ENCODE measurements at places on chromosomes 4 and X. TPM values are rescaled to one million over a fixed set of nuclear protein-coding genes. Genes with fewer than 3 reads are reported as not detected.

GRCh38 chr4:85402371-85402770 lies 72.6 kb upstream of the ARHGAP24 start:
- peak; percentile 22 for DNase-seq

GRCh38 chr4:159776961-159777360 lies 674.1 kb downstream of the RAPGEF2 start:
- DNase-seq, result no peak

- no peak for DNase-seq
These were observed 1.1 kb upstream of the UBE2A start for GRCh38 chrX:119573222-119573621.

- no peak for DNase-seq
These were observed 14.6 kb downstream of the APBB2 start for GRCh38 chr4:41199788-41200187.

DNA sequence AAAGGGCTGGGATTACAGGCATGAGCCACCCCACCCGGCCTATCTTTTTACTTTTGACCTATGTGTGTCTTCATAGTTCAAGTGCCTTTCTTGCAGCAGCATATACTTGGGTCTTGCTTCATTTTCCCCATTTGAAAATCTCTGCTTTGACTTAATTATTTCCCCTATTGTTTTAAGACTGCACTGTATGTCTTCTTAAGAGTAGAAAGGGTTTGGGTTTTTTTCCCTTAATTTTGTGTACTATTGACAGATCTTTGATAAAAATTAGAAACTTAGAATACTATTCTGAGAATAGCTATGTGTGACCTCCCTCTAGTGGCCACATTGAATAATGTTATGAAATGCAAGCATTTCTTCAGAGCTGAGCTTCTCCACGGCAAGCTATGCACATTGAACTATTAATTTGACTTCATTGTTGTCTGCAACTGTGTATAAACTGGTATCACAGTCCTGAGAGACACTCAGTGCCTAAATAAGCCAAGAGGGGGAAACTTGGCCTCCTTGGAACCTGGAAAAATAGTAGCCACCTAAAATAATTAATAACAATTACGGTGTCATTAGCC lies 8.7 kb upstream of the SLC25A4 start:
- DNase-seq, result no peak

- DNase-seq, result no peak
These were observed 23.0 kb upstream of the PDS5A start for GRCh38 chr4:40000711-40001110.

GRCh38 chr4:8850830-8851188 lies 20.8 kb downstream of the HMX1 start:
- no peak for DNase-seq

DNA sequence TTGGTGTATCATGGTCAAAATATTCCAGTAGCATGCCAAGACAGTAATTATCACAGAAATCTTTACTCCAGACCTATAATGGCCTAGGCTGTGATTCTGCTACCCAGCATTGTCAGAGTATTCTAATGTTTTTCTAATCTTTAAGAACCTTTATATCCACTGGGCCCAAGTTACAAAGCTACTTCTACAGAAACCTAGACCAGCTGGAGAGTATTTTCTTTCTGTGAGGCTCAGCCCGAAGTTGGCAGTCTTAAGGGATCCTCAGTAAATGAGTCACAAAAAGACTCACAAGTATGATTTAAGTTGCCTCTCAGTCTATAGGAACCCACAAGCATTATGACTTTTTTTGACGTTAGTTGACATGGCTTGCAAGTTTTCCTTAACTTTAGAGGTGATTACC lies 638.5 kb upstream of the FAM241A start:
- no peak for DNase-seq

DNA sequence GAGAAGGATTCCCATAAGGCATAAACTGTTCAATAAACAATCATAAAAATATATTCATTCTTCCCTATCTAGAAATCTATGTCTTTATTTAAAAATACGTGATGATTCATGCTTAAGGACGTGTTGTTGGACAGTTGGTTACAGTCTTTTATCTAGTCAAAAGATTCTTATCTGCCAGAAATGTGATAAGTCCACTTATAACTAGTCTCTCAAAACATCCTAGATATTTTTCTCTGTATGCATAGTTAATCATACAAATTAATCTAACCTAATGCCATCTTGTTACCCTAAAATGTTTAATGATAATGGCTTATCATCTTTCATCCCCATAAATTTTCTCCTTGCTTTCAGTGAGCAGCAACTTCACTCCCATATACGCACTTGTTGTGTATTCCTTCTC lies 89.0 kb downstream of the SLC39A8 start:
- no peak for DNase-seq

DNA sequence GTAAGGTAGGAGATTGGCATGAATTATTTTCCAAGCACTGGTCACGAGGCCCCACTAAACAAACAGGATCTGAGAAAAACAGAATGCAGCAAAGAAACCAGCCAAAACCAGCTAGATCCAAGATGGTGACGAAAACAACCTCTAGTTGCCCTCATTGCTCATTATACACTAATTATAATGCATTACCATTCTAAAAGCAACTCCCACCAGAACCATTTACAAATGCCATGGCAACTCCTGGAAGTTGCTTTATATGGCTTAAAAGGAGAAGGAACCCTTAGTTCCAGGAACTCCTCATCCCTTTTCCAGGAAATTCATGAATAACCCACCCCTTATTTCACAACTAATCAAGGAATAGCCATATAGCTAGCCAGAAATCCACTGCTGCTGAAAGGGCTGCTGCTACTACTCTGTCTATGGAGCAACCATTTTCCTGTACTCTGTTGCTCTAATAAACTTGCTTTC lies 69.3 kb downstream of the ABCB7 start:
- no peak for DNase-seq

DNA sequence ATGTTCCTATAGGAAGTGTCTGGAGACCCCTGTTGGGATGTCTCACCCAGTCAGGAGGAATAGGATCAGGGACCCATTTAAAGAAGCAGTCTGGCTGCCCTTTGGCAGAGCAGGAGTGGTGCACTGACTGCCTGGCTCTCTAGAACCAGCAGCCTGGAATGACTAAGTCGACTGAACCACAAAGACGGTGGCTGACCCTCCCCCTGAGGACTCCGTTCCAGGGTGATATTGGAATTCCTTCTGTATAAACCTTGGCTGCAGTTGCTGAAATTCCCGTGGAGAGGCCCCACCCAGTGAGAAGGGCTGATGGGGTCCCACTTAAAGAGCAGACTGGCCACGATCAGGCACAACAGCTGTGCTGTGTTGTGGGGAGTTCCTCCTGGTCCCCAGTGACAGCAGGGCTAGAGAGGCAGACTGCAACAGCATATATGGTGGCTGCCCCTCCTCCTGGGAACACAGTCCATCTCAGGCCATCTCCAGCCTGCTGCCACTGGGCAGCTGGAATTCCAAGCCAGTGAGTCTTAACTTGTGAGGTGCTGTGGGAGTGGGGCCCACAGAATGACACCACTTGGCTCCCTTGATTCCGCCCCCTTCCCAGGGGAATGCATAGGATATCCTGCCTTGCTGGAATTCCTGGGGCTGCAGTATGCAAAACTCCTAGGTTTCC lies 41.8 kb upstream of the RLIM start:
- DNase-seq, result no peak

GRCh38 chrX:107630031-107630689 lies 1.9 kb downstream of the PRPS1 start:
- no peak for DNase-seq

DNA sequence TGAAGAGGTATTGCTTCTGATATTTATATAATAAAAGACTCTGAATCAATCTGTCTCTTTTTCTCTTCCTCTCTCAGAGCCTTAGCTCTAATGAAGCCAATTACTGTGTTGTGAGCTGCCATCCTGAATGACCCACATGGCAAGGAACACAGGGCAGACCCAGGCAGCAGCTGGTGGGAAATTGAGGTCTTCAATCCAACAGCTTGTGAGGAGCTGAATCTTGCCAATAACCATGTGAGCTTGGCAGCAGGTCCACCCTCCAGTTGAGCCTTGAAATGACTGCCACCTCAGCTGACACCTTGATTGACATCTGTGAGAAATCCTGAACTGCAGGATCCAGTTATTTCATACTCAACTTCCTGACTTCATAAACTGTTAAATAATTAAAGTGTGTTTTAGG lies 149.4 kb downstream of the NDST4 start:
- DNase-seq, result no peak

- no peak for DNase-seq
These were observed 71.6 kb upstream of the NFKB1 start for GRCh38 chr4:102429553-102429952.

DNA sequence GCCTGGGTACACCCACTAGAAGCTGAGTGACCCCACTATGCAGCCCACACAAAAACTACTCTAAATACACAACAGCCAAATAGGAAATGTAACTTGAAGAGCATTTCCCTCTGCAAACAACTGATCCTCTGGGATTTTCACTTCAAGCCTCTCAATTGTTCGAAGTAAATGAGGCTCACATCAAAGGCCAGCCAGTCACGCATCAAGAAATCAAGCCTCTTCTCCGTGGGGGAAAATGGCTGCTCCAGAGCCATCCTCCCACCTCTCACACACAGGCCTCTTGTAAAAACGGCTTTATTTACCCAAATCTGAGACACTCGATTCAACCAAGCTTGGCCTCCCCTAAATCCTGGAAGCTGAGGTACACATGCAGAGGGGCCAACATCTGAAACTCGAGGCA lies 14.3 kb downstream of the PCDH19 start:
- peak; percentile 13 for DNase-seq

GRCh38 chr4:33948921-33949320 lies 2295.4 kb downstream of the ARAP2 start:
- DNase-seq, result no peak

GRCh38 chr4:144461906-144462305 lies 184.1 kb upstream of the HHIP start:
- no peak for DNase-seq

GRCh38 chr4:145536044-145536443 lies 54.4 kb downstream of the SMAD1 start:
- no peak for DNase-seq

KLHL4 gene
- 13.5 TPM for total RNA-seq

SLC9B1 gene
- 9.7 TPM for total RNA-seq

IL1RAPL1 gene
- total RNA-seq, result 8.9 TPM

ADGRG2 gene
- 4.5 TPM for total RNA-seq

Data from spinal cord (tissue), 10 donors.